ENCODE measurements at places on chromosomes 5 and 9.

DNA sequence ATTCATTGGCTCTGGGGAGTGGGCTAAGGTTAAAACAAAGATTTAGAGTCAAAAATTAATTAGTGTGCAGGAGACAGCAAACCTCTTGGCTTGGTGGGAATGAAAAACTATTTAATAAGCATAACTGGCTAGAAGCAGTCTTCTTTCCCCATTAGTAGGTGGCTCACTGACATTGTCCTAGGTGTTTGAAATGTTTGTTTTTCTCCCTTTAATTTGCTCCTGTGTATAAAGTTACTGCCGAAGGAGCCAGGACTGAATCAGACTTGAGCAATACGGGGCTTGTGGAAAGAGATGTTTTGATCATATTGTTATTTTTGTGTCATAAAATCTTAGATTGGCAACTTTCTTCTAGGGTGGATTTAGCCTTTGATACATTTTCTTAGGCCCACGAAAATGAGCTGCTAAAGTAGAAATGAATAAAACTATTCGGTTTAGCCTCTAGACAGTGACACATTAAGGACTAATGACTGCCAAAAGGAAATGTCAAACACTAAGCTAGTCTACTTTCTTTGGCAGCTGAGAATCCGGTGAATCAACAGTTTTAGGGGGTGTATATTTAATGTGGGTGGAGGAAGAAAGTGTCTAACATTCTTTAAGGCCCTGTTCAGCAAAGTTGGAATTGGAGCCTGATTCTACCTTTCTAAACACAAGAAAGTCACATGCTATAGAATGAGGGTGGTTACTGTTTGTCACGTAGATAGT is 30.2 kb downstream of the LRRTM2 start:
- no peak for DNase-seq

DNA sequence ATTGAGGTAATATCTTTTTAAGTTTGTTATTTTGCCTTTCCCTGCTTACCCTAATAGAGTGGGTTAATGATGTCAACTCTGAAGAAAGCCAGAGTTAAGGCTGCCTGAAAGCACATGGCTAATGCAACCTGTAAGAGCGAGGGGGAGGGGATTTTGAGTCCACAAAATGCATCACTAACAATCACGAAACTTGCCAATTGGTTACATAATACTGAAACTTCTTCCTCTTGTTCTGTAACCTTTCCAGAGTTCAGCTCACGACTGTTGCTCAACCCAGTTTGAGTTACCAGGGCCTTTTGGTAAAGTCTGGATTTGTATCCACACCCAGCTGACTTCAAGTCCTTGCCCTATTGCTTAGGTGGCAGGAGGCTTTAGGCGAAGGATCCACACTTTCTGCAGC is 308.8 kb downstream of the EFNA5 start:
- DNase-seq, result peak; percentile 48

- no peak for DNase-seq
Measured at GRCh38 chr9:35962126-35962906, 4.4 kb upstream of the OR2S2 start.

DNA sequence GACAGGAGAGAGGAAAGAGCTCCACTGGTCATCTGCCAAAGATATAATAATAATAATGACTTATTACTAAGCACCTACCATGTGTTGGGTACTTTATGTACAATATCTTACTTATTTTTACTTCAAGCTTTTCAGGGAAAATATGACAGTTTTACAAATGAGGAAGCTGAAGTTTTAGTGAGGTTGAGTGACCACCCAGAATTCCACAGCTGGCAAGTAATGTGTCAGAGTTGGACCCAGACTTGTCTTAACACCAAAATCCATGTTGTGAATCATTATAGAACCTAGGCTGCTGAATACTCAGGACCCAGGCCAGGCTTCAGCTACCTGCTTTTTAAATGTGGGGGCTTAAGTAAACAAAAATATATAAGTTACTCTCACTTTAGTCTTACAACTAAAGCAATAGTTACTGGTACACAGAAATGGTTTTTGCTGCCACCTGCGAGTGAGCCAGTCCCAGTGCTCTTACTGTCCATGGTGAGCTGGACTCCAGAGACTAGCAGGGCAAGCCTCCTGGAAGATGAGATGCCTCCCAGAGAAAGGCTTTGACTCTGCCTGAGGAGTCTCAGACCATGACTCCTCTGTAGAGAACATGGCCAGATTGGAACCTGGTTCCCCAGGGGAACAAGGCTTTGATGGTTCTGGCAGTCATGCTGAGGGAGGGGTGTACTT is 29.9 kb downstream of the RUSC2 start:
- peak; percentile 45 for DNase-seq

DNA sequence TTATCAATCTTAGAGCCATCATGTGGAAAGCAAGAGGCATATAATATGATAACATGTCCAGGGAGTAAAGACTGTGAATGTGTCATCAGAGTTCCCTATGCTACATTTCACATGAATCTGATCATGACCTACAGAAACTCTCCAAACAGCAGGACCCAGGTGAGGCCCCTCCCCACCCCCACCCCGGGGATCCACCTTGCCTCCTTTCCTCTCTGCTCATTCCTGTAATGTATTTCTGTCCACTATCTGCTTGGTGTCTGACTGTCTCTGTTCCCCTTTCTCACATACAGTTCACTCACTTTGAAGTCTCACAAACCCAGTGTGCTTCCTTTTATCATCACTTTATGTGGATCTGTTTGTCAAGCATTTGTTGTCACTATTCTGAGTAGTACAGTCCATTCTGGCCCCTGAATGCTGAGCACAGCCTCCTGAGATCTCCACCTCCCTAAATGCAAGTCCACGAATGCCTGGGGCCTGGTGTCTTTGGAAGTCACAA is 76.4 kb upstream of the SMARCA2 start:
- DNase-seq, result no peak

GRCh38 chr9:68705531-68706362 is 707 bp downstream of the PIP5K1B start:
- peak; percentile 45 for DNase-seq

DNA sequence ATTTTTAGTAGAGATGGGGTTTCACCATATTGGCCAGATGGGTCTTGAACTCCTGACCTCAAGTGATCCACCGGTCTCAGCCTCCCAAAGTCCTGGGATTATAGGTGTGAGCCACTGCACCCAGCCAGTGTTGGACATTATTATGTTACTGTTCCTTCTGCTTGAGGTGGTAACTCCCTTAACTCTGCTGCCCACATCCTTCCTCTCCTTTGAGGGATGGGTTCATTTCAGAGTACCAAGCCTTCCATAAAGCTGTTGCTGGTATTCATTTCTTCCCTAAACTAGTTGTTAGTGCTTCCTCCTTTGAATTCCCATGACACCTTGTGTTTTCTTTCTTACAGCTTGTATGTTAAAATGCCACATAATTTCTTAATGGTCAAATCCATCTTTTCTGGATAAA is 54.0 kb downstream of the CTNNA1 start:
- DNase-seq, result peak; percentile 70

DNA sequence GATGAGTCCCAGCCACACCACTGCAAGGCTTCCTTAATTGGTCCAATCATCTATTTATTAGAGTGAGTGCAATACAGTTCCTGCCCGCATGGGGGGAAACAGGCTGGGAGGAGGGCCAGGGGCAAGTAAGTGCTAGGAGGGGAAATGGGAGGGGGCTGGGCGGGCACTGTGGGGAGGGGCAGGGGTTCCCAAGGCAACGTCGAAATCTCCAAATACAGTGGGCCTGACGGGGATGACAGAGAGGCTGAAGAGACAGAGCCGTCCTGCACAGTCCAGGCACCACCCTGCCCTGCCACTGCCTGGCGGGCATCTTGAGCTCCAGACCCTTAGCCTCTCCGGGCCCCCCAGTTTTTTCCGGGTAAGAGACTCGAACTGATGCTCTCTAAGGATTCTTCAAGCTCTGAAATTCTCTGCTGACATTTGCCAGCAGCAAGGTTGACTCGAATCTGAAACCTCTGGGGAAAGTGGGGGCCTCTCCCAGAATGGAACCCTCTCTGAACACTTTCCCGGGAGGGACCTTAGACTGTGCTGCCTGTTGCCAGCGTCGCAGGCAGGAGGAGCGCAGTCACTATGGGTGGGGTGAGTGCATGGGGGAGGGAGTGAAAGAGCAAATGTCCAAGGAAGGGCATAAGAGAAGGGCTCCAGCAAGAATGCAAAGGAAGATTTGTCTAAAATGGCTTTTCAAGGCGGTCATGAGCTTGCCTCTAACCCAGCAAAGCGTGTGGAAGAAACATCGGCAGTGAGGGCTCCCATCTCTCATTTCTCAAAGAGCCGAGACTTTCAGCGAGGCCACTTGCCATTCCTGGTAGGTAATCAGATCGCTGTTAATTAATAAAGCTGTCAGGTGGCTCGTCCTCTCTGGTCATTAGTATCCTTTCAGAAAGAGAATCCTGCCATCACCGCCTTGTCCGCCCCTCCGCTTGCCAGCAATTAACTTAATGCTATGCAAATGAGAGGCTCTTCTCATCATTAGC is 99.0 kb downstream of the GTF3C4 start:
- DNase-seq, result peak; percentile 83

- no peak for DNase-seq
Measured at GRCh38 chr9:1231998-1232919, 182.1 kb downstream of the DMRT2 start.

DNA sequence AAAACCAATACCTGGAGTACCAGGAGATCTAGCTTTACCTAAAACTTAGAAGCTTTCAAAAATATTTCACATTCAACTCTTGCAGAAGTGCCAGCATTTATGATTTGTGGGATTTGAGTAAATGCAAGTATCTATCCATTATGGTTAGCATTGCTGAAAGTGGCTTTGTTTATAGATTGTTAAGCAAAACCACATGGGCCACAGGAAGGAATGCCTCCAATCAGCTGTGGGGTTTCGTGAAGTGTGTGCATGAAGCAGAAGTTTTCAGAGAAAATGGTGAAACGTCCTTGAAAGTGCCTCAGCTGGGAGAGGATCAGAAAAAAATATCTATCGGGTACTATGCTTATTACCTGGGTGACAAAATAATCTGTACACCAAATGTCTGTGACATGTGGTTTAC is 4.2 kb downstream of the LECT2 start:
- DNase-seq, result peak; percentile 14

- DNase-seq, result no peak
Measured at GRCh38 chr9:72382405-72382804, 17.4 kb upstream of the ZFAND5 start.

- peak; percentile 61 for DNase-seq
Measured at GRCh38 chr5:139473565-139473964, 2.8 kb downstream of the SMIM33 start.

GRCh38 chr5:74429495-74429894 is 211.0 kb downstream of the ENC1 start:
- no peak for DNase-seq

DNA sequence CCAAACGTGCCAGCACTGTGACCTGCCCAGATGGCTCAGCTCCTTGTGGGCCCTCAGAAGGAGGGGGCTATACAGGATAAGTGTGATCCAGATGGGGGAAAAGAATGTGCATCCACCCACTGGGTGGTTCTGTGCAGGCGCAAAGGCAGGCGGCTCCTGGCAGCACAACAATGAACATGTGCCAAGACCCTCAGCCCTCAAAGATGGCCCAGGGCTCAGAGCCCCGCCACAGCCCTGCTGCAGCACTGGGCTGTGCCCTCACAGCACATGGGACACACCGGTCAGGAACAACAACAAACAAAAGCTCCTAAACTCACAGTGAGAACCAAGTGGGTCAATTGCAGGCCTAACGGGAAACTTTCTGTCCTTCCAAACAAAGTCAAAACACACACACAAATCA is 4.7 kb downstream of the SEMA4D start:
- no peak for DNase-seq
